ENCODE measurements at places on chromosomes 3 and 15.

- no peak for DNase-seq
Observed at GRCh38 chr3:117045143-117045542, 335.6 kb downstream of the TUSC7 start.

DNA sequence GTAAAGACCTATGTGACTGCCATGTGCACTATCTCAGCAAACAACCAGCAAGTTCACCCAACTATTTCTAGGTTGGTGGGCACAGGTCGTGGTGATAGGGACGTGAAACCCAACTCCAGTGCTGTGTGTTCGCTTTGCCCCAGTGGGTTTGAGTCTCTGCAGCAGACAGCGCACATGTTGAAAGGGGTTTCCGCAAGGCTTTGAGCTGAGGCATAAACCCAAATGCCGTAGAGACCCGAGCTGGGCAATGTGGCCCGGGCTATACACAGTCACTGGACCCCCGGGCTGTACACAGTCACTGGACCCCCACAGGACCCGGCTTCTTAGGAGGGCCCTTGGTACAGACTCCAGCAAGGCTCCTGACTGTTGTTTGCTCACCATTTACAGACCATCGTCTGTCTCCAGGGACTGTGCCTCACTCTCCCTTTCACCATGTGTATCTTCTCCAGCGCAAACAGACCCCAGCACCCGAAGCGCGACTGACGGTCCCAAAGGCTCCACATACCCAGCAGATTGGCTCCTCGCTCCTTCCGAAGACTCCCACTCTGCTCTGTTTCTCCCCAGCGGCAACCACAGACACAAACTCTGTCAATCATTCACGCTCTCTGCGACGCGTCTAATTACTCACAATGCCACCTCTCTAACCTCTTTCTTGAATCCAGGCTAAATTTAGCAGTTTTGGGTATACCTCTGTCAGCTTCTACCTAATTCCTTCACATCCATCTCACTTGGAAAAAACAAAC is 31.2 kb downstream of the PCSK6 start:
- no peak for DNase-seq

- no peak for DNase-seq
Observed at GRCh38 chr3:169478566-169479313, 184.8 kb downstream of the MECOM start.

GRCh38 chr3:64872345-64872744 is 184.5 kb upstream of the ADAMTS9 start:
- no peak for DNase-seq

DNA sequence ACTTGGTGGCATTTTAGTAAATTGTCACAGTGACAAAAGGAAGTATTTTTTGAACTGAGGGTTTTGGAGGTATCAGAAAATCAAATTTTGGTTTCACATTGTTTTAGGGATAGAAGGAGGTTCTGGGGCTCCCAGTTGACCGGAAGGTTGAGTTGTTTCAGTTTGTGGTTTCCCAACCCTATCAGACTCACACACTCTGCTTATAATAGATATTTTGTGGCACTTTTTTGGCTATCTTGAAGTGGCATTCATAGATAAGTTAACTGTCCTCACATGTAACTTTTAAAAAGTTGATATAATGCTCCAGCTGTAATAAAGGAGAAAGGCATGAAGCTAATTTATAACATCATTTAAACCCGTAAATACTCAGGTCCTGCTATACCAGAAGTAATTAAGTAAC is 12.8 kb downstream of the ARMC8 start:
- no peak for DNase-seq

DNA sequence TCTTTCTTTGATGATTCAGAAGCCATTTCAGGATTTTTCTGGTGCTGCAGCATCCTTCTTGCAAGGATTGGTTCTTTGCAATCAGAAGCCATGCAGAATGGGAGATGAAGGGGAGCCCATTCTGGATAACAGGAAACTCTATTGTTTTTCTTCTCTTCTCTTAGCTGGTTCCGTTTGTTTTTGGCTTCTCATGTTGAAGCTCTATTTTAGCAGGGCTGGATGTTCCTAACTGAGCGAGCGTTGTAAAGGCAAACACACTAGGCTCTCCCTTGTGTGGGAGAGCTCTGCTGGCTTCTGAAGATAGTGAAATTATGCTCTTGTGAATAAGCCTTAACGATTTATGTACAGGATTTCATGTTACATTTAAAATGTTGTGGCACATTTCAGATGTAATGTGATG is 8.3 kb downstream of the CACNA1D start:
- no peak for DNase-seq

- DNase-seq: no peak
Observed at GRCh38 chr3:81433675-81434074, 327.8 kb downstream of the GBE1 start.

DNA sequence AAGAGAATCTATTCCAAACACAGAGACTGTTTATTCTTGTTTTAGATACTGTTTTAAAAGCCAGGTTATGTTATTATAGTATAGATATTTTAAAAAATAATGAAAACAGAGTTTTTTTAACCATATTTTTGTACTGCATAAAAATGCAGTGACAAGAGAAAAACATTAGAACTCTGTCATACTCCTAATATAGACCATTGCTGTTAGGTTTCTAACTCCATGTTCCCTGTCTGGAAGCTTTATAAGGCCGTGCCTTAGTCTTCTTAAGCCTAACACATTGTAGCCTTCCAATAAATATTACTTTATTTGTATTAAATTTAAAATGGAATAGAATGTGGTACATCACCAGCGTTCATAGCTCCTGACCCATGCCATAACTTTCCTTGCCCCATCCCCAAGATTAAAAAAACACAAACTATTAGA is 53.2 kb downstream of the MBNL1 start:
- no peak for DNase-seq

DNA sequence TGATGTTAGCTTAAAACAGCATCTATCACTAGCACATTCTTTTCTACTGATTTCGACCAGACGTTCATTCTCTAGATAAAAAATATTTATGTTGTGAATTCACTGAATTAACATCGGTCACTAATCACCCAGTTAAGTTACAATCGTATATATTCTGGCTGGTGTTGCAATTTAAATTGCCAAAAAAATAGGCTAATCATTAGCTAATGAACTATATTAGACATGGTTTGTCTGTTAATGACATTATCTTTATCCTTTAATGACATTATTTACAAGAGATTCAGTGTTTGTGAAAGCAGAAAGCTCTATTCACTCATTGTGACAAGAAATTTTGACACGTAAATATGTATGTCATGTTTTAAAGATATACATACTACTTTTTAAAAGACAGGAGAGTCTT is 6.7 kb downstream of the GHSR start:
- no peak for DNase-seq

GRCh38 chr15:35698331-35698730 is 152.4 kb upstream of the DPH6 start:
- no peak for DNase-seq

DNA sequence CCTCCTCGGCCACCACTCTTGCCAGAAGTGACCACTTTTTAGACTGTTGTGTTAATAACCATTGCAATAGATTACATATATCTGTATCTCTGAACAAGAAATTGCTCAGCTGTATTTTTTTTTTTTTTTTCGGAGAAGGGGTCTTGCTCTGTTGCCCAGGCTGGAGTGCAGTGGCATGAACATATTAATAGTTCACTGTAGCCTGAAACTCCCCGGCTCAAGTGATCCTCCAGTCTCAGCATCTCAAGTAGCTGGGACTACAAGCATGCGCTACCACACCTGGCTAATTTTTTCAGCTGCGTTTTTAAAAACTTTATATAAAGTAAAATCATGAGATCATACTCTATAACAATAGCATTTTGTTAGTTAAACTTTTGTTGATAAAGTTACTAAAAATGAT is 609.0 kb downstream of the ZNF385D start:
- DNase-seq: no peak

DNA sequence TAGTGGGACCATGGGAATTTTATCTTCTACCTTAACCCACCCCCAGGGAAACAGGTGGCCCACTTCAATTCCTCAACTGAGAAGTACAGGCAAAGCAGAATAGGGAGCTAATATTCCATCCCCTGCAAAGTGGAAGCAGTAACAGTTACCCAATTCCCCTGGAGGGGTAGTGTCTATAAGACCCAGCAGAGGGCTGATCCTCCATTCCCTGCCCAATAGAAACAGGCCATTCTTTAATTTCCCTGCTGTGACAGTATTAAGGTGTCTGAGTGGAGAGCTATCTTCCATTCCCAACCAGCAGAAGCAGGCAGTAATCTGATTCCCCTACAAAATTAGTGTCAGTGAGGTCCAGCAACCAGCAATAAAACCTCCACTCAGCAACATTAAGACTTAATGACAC is 219.8 kb downstream of the ULK4 start:
- DNase-seq: no peak

DNA sequence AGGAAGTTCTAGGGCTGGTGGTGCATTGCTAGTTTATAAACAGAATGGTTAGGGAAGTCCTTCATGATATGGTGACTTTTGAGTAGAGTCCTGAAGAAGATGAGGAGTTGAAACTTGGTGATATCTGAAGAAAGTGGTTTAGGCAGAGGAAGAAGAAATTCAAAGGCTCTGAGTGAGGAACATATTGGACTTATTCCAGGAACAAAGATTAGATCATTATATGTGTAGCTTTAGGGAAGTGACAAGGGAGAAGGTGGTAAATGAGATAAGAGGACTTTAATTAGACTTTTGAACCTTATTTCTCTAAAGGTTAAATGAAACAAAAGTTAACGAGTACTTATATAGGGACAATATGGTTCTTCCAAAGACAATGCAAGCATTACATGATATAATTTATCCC is 286.7 kb downstream of the DOCK3 start:
- no peak for DNase-seq

DNA sequence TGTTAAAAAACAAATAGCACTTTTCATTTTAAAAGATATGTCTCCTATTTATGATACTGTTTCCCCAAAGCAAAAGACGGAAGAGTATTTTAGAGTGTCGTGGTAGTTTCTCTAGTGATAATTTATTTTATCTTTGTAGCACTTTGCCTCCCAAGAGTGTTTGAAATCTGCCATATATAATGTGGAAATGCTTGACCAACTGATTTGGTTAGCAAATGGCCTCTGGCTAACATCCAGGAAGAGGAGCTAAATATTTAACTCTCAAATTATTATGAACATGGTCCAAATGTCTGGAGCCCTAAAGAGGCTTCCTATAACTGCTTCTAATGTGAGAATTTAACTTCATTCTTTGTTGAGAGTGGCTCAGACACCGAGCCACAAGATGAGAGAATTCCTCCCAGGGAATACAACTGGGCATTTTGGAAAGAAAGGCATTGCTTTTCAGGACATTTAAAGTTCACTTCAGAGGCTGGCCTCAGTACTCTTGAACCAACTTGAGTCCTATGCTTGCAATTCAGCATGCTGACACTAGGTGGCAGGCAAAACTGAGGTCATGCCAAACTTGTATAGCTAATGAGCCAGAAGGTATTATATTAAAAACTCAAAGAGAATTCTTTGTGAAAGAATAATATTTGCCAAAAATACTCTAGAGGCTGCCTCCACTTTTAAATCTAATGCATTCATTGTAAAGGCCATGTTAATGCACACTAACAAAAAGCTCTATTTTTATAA is 104.5 kb downstream of the RARB start:
- no peak for DNase-seq

- no peak for DNase-seq
Observed at GRCh38 chr3:85890043-85890555, 931.3 kb downstream of the CADM2 start.

- DNase-seq: no peak
Observed at GRCh38 chr3:185651971-185652370, 65.9 kb downstream of the SENP2 start.

DNA sequence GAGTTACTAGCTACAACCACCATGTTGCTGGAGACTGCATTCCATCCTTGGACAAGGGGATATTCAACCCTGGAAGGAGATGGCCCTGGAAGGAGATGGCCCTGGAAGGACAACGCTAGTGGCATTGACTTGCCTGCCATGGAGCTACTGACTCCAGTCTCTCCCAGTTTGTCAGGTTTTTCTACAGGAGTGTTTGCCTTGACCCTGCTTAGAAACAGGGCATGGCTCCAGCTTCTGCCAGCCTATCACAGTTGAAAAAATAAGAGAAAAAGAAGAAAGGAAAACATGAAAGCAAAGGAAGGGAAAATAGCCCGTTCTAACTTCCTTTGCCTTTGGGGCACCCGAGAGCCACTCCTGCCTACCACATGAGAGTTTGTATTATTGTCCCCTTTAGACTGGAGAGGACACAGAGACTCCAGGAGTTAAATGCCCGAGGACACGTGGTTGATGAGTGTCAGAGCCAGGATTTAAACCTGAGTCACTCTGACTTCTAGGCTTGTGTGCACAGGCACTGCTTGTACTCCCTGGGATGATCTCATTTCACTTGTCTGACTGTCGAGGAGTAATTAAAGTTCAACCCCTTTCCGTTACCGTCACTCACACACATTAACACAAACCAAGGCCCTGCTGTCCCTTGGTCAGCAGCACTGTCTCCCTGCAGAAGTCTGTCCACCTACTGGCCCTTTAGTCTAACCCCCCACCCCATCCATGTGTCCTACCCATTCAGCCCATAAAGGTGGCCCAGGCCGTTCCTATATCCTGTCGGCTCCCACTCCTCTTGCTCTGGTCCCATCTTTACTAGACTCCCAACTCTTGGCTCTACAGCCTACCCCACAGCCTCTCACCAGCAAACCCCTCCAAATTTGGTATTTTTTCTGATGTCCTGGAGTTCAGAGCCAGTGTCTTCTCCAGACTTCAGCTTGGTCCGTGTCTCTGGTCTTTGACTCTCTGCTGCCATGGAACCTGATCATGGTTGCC is 46.1 kb downstream of the C2CD4A start:
- DNase-seq: no peak

DNA sequence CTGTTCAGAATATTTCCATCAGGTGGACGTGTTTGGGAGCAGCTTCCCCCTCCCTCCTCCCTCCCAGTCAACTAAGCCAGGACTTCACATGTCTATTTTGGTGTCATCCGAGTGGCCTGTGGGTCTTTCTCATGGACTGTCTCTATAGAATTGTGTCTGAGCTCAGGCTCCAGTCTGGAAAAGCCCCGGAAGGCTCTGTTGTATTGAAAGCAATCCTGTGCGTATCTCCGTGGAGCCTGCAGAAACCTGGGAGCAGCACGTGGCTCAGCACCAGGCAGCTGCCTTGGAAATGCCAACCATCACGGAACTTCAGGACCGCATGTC is 25.2 kb downstream of the COLQ start:
- DNase-seq: no peak

GRCh38 chr3:176814285-176814684 is 383.0 kb downstream of the TBL1XR1 start:
- DNase-seq: no peak

- no peak for DNase-seq
Observed at GRCh38 chr15:68479406-68479805, 47.4 kb upstream of the ITGA11 start.

DNA sequence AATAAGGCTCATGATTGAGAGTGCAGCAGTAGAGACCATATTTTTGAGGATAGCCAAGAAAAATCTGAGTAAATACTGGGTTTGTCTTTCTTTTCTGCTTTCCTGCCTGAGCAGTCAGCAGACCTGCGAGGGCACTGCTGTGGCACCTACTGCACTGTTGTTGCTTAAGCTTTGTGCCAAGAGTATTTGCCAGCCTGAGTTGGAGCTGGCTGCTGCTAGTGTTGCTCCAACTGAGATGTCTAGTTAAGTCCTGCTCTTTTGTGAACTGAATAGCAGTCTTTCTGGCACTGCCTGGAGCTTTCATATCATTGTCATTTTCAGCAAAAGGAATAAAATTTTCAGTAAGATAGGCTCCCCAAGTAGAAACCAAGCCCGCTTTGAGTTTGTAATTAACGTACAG is 214.5 kb upstream of the P2RY1 start:
- DNase-seq: no peak

GRCh38 chr15:92277776-92278175 is 115.9 kb upstream of the ST8SIA2 start:
- no peak for DNase-seq

GRCh38 chr3:16289144-16289889 is 24.3 kb downstream of the OXNAD1 start:
- no peak for DNase-seq

- DNase-seq: no peak
Observed at GRCh38 chr15:33310481-33311311, at the start of gene RYR3. RYR3 (plus strand) TSS chr15:33310967; CDS start chr15:33311046, 79 bp downstream.
